GM20000 (cell line): ENCODE measurements at places on chromosomes 11 and 22.

DNA sequence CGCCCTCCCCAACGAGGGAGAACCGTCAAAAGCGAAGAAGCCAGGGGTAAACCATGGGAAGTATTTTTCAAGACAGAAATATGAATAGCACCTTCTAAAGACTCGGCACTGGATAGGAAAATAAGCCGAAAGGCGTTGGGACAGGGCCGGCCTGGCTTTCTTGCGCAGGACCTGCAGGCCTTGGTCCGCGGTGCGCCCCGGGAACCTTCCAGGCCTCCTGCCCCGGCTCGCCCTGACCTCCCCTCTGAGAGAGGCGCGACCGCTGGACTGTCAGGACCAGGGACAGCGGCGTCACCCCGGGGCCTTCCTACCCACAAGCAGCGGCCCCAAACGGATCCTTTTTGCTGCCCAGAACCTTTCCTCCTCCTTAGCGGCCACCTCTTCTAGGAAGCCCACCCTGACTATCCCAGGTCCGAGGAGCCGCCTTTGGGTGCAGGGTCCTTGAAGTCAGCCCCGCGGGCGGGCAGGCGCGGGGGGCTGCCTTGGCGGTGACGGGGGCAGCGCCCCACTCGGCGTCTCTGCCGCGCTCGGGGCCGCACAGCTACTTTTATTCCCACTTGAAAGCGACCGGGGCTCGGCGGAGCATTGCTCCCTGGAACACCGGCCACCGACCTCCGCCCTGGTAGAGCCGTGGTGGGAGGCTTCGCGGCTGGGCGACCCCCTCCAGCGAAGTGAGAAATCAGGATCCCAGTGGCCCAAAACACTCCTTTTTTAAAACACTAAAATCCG is 650 bp upstream of the MAPK11 start:
- DNase-seq = peak; percentile 87

GRCh38 chr11:77568916-77569675 is 20.7 kb upstream of the AQP11 start:
- DNase-seq = no peak

GRCh38 chr11:126282736-126283591 is at the start of gene TIRAP:
Gene TIRAP (plus strand): TSS chr11:126283093. CDS start chr11:126290895, 7,802 bp downstream.
- peak; percentile 80 for DNase-seq

DNA sequence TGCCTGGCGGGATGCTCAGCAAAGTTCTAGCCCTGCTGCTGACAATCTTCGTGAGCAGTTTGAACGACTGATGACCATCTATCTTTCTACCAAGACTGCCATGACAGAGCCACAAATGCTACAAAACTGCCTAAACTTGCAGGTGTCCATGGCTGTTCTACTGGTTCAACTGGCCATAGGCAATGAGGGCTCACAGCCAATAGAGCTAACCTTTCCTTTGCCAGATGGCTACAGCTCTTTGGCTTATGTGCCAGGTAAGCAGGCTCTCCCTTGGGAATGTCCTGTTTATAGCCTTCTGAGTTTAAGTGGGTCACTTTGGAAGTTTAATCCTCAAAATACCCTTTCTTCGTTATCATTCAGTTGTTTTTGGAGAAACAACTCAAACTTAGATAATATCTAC is 20.1 kb downstream of the UBE4A start:
- no peak for DNase-seq

DNA sequence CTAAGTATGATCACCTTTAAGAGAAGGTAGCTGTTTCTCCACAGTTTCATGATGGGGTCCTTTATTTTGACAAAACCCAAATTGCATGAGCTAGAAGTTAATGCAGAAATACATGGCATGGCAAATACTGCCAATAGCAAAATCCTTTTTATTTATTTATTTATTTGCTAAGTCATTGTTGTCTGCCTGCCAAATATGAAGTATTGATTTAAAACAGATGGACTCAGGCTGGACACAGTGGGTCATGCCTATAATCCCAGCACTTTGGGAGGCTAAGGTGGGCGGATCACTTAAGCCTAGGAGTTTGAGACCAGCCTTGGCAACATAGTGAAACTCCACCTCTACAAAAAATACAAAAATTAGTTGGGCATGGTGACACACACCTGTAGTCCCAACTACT is 52.4 kb downstream of the LARGE2 start:
- no peak for DNase-seq

DNA sequence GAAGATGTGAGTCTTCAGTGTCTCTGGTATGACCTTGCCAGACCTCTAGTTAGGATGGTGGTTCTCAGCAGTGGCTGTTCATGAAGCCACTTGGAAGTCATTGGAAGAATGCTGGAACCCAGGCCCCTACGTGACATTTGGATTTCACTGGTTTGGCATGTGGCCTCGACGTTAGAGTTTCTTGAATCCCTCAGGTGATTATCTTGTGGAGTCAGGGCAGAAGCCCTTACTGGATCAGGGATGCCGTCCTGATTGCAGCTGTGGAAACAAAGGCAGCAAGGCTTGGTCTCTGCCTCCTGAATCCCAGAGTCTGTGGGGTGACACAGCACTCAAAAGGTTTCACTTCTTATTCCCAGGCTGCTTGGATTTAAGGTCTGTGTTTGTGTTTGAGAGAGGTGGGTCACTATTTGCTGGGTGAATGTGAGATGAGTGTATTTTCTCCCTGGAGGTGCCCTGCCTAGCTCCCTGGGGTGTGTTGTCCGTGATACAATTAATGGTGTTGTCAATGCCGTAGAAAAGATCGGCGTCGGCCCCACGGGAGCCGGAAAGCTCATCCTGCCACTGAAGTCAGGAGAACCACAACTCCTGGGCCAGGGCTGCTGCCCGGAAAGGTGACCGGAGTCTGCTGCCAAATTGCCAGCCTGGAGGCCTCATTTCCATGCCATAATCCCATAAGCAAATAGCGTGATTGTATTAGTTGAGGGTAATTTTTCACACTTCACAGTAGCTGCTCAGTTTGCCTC is 939.0 kb downstream of the BRD1 start:
- DNase-seq = no peak

DNA sequence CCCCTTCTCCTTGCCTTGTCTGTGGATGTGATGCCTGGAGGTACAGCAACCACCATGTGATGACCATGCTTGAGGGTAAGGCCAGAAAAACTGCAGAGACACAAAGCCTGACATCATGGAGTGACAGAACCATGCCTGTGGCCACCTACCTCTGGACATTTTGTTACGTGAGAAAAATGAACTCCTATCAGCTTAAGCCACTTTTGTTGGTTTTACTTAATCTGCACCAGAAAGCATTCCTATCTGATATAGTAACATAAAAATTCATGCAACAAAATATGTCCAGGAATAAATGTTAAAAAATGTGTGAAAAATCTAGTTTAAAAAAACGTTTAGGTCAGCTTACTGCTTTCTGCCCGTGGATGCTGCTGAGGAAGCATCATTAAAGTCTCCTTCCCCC is 42.6 kb upstream of the P4HA3 start:
- DNase-seq = no peak
